ENCODE measurements at places on chromosomes 11 and 22.

DNA sequence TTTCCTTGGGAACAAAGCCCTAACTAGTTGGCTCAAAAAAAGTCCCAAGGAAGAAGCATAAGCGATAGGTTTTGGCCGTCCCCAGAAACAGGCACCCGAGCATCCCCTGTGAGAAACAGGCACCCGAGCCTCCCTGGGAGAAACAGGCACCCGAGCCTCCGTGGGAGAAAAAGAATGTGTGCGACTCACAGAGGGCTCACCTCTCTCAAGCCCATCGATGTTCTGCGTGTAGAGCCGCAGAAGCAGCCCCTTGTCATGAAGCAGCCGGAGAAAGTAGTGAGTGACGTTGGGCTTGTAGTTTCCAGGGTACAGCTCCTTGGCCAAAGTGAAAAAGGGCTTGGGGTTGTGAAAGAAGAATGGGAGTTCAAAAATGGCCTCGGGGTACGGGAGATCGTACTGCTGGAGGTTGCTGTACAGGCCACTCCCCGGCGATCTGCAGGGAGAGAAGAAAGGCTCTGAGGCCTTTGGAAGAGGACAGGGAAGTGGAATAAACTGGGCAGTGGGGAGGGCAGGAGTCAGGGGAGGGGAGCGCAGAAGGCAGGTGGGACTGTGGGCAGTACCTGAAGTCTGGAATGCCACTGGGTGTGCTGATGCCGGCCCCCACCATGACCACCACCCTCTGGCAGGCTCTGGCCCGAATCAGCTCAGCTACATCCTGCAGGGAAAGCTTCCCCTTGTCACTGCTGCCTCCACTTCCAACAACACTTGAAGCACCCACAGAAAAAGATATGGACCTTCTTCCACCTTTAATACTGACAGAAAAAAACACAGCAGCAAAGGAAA lies 3.2 kb downstream of the SIRT3 start:
- DNase-seq = no peak

- no peak for DNase-seq
These were observed 7.3 kb upstream of the CTSC start for GRCh38 chr11:88344869-88345268.

GRCh38 chr11:9313648-9314290 lies 624 bp downstream of the TMEM41B start:
- peak; percentile 36 for DNase-seq

DNA sequence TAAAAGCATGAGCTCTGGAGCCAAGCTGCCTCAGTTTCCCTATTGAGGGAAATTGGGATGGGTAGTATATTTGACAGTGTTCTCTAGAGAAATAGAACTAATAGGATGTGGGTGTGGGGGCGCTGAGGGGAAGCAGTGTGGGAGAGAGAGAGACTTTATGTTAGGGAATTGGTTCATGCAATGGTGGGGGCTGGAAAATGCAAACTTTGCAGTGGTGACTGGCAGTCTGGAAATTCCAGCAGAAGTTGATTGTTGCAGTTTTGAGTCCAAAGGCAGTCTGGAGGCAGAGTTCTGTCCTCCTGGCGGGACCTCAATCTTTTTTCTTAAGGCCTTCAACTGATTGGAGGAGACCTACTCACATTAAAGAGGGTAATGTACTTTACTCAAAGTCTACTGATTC lies 59.4 kb upstream of the SYT13 start:
- DNase-seq = no peak

DNA sequence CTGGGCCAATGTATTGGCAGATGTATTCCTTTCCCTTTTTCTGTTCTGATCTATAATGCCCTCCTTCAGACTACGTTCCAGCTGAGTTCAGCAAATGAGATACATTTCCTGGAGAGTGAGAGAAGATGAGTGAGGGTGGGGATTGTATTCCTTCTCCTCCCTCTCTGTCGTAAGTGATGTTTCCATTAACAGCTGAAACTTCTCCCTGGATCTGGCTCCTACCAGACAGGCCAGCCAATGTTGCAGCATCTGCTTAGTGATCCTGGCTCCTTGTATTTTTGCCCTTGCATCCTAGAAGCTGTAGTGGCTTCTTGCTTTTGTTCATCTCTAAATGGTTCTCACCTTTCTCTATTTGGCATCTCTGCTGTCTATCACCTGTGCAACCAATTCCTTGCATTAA lies 48.2 kb upstream of the MTMR2 start:
- DNase-seq = no peak

DNA sequence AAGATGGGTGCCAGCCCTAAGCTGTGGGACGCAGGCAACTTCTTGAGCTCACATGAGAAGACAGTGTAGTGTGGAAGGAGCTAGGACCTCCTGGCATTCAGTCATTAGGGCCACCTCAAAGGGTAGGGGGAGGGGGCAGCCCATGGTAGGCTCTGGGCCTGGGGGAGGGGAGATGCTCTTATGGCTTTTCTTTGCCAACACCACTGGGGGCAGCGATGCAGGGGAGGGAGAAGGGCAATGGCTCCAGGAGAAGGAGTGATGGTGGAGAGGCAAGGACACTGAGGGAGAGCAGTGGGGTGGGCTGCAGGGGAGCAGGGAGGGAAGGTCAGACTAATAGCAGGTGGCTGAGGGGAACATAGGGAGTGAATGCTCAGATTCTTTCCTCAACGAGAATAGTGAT lies 63.3 kb upstream of the SUSD2 start:
- no peak for DNase-seq

DNA sequence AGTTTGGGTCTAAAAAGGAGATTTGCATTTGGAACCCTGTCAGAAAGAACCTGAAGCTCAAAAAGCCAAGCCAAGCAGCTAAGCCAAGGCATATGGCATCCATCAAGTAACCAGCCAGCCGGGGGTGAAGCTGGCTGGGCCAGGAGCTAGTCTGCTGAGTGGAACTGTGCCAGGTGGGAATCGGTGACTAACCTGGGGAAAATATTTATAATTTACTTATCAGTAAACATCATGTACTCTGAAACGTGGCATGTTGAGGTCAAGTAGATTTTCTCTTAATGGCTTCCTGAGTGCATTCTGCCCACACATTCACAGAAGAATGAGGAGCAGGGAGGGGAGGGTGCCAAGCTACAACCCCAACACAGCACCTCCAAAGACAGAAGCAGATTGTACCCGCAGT lies 70.5 kb upstream of the SESN3 start:
- DNase-seq = no peak

DNA sequence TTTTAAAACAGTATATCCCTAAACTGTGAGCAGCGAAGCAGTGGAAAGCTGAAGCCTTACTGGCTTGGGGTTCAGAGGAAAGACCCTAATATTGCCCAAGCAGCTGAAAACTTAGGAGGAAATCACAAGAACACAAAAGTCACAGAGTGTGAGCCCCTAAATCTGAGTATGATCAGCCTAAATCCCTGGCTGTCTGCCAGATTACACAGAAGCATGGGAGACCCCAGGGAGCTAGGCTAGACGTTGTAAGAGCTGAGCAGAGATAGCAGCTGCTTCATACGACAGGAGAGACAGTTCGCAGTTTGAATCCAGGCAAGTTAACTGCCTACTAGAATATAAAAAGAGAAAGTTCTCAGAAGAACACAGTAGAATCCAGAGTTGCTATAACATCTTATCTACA lies 81.2 kb downstream of the PACS1 start:
- no peak for DNase-seq

DNA sequence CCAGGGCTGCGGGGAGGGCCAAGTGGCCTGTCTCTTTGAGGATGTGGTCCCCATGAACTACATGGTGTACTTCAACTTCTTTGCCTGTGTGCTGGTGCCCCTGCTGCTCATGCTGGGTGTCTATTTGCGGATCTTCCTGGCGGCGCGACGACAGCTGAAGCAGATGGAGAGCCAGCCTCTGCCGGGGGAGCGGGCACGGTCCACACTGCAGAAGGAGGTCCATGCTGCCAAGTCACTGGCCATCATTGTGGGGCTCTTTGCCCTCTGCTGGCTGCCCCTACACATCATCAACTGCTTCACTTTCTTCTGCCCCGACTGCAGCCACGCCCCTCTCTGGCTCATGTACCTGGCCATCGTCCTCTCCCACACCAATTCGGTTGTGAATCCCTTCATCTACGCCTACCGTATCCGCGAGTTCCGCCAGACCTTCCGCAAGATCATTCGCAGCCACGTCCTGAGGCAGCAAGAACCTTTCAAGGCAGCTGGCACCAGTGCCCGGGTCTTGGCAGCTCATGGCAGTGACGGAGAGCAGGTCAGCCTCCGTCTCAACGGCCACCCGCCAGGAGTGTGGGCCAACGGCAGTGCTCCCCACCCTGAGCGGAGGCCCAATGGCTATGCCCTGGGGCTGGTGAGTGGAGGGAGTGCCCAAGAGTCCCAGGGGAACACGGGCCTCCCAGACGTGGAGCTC lies 13.5 kb downstream of the ADORA2A start:
- DNase-seq = no peak

DNA sequence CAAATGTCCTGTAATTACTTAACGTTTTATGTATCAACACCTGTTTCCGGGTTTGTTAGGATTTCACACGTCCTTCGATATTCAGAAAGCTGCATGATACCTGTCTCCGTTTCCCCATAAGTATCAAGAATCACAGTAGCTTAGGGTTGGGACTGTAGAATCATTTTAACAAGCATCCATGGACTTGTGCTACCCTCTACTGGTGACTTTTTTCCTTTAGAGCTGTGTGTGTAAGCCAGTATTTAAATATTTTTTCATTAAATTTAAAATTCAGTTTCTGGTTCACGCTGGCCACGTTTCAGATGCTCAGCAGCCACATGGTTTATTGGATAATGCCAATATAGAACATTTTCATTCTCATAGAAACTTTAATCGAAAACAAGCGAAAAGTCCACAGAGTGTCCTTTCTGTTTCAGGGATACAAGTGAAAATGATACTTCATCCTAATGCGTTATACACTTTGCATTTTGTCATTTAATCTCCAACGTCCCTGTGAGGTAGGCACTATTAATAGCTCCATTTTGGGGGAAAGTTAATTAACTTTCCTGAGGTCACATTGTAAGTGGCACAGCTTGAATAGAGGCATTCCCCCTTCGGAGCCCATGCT lies 61.5 kb upstream of the SLC25A18 start:
- DNase-seq = peak; percentile 74

DNA sequence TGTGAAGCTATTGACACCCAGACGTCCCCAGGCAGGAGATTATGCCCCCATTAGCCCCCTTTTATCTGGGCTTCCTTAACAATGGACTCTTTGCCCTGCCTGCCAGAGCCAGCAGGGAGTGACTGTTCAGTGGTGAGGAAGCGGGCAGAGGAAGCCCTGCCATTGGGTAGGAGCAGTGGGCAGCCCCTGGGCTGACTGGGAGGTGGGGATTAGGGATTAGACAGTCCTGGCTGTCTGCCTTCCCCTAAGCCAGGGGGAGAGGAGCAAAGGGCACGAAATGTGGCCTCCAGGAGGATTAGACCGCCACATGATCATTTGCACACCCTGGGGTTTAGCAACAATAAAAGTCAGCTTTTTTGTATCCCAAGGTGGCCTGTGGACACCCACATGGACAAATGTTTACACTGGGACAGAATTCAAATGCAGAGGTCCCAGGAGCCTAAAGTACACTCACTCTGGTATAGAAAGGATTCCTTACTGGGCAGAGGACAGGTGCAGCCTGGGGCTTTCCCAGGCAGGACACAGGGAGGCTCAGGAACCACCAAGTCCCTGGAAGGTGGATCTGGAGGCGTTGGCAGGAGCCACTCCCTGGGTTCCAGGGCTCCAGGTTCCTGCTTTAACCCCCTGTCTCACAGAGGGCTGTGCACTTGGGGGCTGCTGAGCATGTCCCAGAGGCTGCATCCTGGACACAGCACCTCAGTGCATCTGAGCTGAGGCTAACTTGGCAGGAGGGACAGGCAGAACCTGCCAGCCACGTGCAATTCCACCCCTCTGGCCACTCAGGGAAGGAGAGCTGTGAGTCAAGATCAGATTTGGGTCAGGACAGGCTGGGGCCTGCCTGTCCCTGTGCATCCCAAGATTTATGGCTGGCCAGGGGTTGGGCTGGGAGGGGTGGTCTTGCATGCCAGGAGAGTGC lies 2.1 kb downstream of the PNPLA3 start:
- peak; percentile 86 for DNase-seq

Measured in epithelial cell of esophagus (primary cell).